Suppressor macrophage treated with lipopolysaccharide for 4 hours (primary cell): ENCODE measurements at places on chromosomes 7 and 10.

GRCh38 chr10:20670579-20670978 lies 226.5 kb downstream of the NEBL start:
- no peak for DNase-seq

- no peak for DNase-seq
These were observed 252.0 kb upstream of the GRB10 start for GRCh38 chr7:51034521-51035264.

DNA sequence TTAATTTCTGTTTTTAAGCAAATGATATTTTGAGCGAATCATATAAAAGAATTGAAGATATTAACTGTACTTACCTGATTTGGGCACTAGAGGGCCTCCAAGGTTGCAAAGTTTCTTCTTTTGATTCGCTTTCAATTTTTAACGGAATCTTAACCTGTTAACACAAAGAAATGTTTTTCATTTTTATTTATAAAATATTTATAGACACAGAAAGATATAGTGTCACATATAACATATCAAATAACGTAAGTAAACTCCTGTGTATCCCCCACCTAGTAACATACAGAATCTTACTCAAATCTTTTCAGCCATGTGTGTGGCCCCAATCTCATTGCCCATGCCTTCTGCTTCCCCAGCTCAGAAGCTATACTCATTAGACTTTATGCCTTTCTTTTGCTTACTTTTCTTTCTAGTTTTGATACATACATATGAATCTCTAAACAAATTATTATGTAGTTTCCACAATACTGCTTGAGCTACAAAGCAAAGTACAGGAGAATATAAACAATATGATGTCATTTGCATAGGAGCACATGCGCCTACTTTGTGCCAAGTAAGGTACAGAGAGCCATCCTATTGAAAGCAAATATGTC lies 49.5 kb upstream of the ZPBP start:
- DNase-seq = peak; percentile 71

- peak; percentile 62 for DNase-seq
These were observed 2.0 kb downstream of the VOPP1 start for GRCh38 chr7:55570218-55570873.

DNA sequence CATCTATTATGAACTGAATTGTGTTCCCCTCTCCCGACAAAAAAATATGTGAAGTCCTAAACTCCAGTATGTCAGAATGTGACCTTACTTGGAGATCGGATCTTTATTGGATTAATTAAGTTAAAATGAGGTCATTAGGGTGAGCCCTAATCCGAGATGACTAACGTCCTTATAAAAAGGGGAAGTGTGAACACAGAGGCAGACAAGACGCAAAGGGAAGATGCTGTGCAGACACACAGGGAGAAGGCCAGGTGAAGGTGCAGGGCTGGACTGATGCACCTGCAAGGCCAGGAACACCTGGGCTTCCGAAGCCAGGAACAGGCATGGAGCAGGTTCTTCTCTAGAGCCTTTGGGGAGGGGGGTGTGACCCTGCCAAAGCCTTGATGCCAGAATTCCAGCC lies 187.8 kb downstream of the PARD3 start:
- DNase-seq = no peak

- DNase-seq = no peak
These were observed 399.6 kb downstream of the DPP6 start for GRCh38 chr7:154451480-154452457.

DNA sequence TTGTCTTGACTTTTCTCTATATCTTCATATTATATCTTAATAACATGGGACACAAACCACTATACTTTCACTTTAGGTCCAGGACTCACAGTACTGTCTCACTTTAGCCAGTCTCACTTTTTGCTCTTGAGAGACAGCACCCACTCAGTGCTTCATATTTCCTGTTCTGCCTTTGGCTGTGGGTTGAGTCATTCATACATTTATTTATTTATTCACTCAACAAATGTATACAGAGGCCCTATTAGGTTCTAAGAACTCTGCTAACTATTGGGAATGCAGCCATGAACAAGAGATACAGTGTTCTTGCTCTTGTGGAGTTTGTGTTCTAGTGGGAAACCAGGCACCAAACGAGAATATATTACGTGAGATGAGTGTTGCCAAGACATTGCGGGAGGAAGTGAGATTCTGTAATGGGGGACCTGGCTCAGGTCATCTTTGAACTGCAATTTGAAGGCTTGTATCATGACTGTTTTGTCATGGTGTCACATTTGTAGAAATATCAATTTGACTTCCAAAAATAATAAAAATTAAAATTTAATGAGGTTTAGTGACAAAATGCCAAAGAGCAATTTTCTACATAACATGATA lies 190.1 kb downstream of the SDHAF3 start:
- no peak for DNase-seq

DNA sequence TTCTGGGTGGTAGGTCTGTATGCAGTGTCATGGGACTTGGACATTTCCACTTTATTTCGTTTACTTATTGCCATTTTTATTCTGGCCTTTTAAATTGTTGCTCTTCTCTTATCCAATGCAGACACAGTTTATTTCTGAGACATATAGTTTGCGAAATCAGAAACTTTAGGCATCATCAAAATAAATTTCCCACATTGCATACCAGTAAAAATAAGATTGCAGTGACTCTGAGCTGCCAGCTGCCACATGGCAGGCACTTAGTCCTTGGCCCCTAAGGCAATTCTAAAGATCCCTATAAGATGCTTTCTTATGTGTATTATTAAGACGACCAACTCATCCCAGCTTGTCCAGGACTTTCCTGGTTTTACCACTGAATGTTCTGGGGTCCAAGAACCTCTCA lies 81.8 kb upstream of the ANKRD1 start:
- DNase-seq = peak; percentile 75

GRCh38 chr10:66927971-66928770 lies 2.3 kb downstream of the LRRTM3 start:
- no peak for DNase-seq

DNA sequence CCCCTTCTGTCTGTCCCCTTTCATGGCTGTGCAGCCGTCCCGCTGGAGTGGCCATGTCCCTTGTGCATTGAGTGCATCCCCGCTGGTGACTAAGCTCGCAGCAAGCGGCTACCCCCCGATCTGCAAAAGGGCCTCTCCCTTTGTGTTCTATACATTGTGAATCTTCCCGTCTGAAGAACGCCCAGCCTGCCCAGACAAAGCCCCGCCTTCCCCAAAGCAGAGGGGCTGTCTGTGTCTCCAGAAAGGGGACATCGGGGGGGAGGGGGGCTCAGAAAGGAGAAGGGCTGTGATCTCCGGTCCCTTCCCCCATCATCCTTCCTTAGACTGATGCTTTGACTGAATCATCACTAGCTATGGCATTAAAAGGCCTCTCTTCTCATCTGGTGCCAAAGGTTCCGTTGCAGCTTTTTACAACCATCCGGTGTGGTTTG lies 11.9 kb downstream of the NPTX2 start:
- DNase-seq = no peak
